Stimulated activated CD8-positive, alpha-beta memory T cell treated with anti-CD3 and anti-CD28 coated beads, Interleukin-15, amount 100 ng/mL, for 4 hours (primary cell): ENCODE measurements at places on chromosomes 5 and 9.

- no peak for DNase-seq
Measured at GRCh38 chr5:131986161-131986912, 25.1 kb downstream of the ACSL6 start.

DNA sequence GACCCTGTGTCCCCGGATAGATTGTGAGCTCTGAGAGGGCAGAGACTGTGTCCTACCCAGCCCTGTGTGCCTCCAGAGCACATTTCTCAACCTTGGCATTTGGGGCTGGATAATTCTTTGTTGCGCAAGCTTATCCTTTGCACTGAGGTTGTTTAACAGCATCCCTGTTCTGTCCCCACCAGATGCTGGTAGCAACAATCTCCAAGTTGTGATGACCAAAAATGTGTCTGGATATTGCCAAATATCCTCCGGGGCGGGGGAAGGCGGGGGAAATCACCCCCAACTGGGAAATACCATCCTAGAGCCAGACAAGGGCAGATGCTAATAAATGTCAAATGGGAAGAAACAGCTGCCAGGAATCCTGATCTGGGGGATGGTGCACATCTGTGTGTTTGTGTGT is 24.0 kb upstream of the TNIP1 start:
- no peak for DNase-seq

DNA sequence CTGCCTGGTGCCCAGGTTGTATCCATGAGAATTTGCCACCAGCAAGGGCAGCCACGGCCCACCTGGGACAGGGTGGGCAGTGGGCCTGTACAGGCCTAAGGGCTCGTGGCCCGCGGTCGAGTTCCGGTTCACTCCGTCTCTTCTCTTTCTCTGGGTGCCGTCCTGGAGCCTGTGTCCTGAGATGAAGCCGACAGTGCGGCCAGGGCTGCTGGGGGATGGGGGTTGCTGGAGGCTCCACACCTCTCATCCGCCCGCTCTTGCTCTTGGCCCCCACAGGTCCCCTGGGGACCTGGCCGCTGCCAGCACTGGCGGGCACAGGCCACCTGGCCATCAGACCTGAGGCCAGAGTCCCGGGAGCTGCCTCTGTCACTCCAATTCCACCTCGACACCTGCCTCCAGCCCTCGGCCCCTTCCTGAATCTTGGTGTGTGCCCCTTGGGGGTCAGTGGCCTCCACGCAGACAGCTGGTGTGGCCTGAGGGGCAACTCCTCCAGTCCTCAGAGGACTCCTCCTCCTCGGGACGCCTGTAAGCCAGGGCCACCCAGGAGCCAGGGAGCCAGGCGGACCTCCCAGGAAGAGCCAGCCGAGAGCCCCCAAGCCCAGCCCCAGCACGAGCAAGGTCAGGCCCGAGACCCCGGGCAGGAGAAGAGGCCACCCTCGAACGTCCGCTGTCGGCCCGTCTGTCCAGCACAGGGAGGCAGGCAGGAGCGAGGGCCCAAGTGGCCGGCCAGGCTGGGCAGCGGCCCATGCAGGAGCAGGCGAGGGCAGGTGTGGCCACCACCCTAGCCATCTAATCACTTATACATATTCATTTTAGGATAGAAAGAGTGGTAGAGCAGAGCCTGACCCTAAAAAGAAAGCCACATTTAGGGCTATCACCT is 5.2 kb downstream of the LRRC26 start:
- no peak for DNase-seq

DNA sequence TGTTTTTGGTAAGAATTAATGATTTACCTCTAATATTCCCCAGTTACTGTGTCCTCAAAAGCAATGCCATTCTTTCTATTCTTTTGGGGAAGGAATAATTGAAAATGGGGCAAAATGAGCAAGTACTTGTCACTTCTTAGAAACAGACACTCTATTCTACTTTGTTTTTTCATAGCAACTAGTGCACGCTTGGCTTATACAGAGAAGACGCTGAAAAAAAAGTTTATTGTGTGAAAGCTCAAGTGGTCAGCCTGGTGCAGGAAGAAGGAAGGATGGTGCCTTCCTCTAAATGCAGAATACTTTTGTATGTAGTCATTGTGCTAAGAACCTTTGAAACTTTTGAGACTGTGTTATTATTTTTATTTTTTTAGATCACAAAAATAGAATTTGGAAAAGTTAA is 29.6 kb downstream of the ANKDD1B start:
- no peak for DNase-seq

GRCh38 chr5:65482736-65483545 is 1.2 kb upstream of the ADAMTS6 start:
- DNase-seq = no peak

DNA sequence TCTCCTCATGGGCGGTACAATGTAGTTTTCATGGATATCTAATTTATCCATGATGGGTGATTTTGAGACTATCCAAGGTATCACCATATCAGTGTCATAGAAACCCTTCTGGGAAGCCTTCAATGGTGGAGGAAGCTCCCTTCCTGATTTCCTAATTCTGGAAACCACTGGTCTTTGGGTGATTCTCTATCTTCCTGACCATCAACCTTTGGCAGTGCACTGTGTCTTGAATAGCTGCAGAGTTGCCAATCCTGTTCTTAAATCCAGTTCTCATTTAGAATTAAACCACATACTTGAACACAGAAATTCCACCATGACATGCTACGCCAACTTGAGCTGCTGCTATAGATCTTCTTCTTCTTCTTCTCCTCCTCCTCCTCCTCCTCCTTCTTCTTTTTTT is 161.7 kb upstream of the KLF9 start:
- DNase-seq = no peak

DNA sequence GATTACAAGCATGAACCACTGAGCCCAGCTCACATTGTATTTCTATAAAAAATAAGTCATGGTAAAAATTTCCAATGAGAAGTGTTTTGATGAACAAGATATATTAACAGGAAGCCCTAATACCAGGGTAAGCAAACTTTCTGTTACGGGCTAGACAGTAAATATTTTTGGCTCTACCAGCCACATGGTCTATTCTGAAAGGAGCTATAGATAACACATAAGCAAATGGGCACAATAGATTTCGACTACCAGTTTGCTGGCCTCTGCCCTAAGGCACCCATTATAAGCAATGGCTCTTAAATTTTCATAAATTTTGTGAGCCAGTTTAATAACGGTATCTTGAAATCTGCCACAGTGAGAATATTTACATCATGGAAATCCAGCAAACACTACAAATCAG is 8.1 kb downstream of the UBQLN1 start:
- no peak for DNase-seq

DNA sequence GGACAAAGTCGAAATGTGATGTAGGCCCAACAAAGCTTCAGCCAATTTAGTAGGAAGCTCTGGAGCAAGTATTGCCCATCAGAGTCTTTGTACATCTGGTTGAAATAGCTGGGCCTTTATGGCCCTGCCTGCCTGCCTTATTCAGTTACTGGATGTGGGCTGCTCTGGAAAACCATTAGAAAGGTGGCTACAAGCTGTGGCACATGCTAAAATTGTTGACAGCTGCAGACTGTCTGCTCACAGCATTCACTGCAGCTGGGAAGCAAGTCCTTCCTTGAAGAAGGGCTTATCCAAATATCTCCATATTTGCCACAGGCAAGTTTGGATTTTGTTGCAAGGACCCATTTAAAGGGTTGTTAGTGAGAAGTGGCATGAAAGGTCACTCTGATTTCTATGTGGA is 24.4 kb downstream of the SMIM15 start:
- no peak for DNase-seq

- no peak for DNase-seq
Measured at GRCh38 chr9:32742296-32742695, 41.0 kb upstream of the TMEM215 start.

GRCh38 chr5:140399979-140400729 is 1.5 kb upstream of the ANKHD1 start:
- DNase-seq = no peak

DNA sequence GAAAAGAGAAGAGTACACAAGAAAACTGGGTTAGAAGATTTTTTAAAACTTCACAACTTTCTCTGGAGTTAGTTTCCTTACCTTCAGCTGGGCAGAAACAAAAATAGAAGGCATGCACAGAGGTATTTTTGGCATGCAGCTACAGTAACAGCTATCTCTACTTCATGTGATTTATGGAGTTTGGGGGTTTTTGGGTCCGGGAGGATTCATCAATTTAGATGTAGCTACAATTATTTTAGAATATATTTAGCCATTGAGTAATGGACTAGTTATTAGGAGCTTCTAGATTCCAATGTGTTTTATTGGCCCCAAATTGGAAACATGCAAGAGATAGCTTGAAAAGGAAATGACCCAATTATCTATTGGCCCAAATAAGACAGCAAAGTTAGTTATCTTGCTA is 91.6 kb upstream of the TNFAIP8 start:
- DNase-seq = no peak

DNA sequence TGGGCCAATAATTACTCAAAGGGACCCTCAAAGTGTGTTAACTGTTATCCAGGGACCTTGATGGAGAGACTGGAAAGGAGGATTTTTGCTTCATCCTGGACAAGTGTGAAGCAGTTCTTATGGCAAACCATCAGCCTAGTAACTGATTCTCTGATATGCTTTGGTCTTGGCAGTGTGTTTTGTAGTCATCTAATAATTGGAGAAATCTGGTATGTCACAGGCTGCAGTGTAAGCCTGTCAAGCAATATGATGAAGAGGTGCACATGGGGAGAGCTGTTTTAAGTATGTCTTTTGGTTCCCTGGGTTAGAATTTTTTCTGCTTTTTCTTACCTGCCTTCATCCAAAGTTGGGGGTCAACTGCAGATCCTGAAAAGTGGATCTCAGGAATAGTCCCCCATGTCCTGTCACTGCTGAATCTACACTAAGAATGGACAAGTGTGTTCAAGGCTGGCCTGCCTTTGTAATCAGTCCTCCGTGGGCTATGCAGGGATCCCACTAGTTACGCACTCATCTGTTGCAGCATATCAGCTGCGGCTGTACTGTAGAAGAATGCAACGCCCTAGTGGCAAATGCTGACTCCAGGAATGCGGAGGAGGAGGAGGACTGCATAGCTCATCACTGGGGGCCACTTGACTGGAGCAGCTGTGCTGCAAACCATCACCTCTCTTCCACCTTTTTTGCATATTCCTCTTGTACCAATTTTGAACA is 1.9 kb downstream of the SPTAN1 start:
- no peak for DNase-seq

DNA sequence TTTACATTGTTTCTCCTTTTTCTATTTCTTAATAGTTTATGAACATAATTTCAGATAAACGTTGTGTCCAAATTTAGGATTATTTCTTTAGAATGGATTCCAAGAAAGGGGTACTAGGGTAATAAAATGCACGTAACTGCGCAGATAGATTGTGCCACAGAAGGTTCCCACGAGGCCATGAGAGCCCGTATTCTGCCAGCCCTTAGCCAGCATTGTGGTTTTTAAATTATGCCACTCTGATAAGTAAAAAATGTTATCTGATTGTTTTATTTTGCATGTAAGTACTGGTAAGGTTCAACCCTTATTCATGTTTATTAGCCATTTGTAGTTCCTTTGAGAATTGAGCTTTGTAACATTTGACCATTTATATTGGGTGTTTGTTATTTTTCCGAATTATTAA is 88.7 kb downstream of the PRKACG start:
- no peak for DNase-seq

GRCh38 chr9:34988218-34989002 is 1.1 kb upstream of the DNAJB5 start:
- peak; percentile 38 for DNase-seq

- no peak for DNase-seq
Measured at GRCh38 chr9:94782355-94783101, 56.0 kb downstream of the AOPEP start.

- no peak for DNase-seq
Measured at GRCh38 chr5:122839731-122840130, 5.7 kb upstream of the SNX24 start.

GRCh38 chr5:59694411-59694810 is 199.1 kb downstream of the PDE4D start:
- DNase-seq = no peak

DNA sequence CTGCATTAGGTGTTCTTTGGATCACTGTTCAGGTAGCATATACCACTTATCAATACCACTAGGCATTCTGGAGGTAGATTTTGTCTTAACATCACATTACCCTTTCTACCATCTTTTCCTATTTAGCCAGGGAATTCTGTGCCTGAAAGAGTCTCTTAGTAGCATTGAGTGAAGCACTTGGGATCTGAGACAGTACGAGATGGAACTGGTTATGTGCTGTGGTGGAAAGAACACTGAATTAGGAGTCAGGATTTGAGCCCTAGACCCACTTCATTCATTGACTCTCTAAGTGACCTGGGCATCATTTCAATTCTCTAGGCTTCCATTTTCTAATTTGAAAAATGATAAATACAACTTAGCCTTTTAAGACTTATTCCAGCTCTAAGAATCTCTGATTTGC is 291.1 kb downstream of the DMAC1 start:
- DNase-seq = no peak

- no peak for DNase-seq
Measured at GRCh38 chr5:176866707-176867310, 32.3 kb downstream of the HK3 start.

DNA sequence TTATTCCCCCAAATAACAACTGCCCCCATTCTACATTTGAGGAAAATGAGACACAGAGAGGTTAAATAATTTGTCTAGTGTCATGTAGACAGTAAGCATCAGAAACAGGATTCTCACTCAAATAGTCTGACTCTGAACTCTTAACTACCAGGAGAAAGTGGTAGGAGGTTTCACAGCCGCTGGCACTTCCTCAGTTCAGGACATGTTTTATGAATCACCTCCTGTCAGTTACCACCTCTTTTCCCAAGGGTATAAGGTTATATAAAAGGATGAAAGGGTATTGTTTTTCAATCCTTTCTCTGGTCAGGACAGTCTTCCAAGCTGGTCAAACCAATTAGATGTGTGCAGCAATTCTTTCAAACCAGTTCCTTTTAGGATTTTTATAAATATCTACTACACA is 52.1 kb downstream of the TSSK1B start:
- DNase-seq = no peak

- DNase-seq = no peak
Measured at GRCh38 chr9:134060546-134060945, 7.3 kb downstream of the BRD3 start.

GRCh38 chr5:31412324-31412723 is 119.6 kb downstream of the DROSHA start:
- no peak for DNase-seq

- DNase-seq = no peak
Measured at GRCh38 chr9:98333703-98334582, 78.5 kb upstream of the TBC1D2 start.

GRCh38 chr5:42745426-42745825 is 11.2 kb upstream of the CCDC152 start:
- DNase-seq = no peak

DNA sequence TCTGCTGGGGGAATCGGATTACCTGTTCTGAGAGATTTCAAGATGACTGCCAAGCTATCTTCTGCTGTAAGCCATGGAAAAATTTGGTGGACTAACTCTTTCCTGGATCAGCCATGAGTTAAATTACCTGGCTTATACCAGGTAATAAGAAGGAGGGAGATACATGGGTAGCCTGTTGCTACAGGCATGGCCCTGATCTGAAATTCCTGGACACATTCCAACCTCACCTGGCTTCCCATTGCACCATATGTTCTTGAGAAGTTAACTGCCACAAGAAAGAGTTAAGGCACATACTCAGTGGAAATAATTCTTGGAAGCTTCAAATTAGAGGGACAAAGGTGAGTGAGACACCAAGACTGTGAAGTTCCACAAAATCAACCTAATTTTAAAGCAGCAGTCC is 371.3 kb downstream of the ACTL7B start:
- DNase-seq = no peak
